Stimulated activated CD8-positive, alpha-beta memory T cell treated with anti-CD3 and anti-CD28 coated beads, Interleukin-7, amount 100 ng/mL, for 1 hour (primary cell): ENCODE measurements at places on chromosomes 1 and 21.

GRCh38 chr1:107750364-107750959, 214.5 kb downstream of the VAV3 start:
- DNase-seq, result no peak

DNA sequence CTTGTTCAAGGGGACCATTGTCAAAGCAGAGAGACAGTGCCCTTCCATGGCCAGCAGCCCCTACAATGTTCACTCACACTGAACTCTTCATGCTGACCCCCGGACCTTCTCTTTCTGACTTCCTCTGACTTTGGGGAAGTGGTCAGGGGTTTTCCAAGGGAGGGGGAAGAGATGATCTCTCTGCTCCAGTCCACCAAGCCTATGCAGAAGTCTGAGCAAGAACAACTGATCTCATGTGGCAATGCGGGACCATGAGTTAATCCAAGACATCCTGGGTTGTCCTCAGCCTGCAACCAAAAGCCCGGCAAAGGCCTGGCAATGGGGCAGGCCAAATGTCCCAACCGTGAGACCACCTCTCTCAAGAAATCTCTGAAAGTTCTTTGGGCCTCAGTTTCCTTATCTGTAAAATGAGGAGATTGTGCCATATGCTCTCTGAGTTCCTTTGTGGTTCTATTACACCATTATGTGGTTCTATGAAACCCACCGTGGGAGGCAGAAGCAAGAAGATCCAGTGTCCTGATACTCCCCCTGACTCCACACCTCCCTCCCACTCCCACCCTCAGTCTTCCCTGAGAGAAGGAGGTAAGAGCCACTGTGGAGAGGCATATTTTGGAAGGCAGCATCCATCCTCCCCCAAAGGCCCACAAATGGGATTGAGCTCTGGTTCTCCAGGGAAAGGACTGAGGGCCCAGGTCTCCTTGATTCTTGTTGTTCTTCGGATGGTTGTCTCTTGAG, 11.8 kb upstream of the ARHGEF2 start:
- DNase-seq, result no peak

DNA sequence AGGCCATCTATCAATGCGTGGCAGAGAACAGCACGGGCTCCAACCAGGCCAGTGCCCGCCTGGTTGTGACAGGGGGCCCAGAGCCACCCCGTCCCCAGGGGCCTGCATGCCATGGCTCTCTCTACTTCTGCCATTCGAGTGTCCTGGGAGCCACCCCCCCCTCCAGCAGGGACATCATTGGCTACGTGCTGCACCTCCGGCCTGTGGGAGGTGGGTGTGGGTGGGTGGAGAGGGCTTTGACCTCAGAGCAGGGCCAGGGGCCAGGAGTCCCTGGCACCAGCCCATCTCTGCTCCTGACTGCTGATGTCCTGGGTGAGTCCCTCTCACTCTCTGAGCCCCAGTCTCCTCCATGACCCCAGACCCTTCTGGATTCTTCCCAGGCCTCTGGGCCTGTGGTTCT, 25.3 kb downstream of the SLC27A3 start:
- DNase-seq, result no peak

- no peak for DNase-seq
Observed at GRCh38 chr1:168726281-168726680, 2.7 kb downstream of the DPT start.

DNA sequence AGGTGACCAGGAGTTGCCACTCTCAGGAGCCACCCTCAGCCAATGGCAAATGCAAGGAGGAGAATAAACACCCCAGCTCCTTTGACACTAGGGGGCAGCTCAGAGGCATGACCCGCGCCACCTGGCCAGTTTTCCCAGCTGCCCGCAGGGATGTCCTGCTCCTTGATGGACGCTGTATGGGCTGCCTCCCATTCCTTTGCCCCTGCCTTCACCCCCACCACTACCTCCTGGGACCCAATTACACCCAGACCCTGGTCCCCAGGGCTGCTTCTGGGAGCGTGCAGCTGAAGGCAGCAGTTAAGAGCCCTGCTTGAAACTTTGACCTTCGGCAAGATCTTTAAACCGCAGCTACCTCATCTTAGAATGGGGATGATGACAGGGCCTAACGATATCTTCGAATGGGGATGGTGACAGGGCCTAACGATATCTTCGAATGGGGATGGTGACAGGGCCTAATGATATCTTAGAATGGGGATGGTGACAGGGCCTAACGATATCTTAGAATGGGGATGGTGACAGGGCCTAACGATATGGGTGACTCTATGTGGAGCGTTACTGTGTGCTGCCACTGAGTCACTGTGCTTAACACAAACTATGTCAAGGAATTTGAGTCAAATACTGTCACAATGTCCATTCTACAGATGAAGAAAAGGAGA, 163.0 kb upstream of the KAZN start:
- no peak for DNase-seq
